ENCODE measurements at places on chromosomes 16 and 17.

- no peak for DNase-seq
These were observed 2.5 kb downstream of the EIF1 start for GRCh38 chr17:41691031-41691777.

GRCh38 chr17:46059486-46059885, 60.4 kb downstream of the STH start:
- DNase-seq = no peak

DNA sequence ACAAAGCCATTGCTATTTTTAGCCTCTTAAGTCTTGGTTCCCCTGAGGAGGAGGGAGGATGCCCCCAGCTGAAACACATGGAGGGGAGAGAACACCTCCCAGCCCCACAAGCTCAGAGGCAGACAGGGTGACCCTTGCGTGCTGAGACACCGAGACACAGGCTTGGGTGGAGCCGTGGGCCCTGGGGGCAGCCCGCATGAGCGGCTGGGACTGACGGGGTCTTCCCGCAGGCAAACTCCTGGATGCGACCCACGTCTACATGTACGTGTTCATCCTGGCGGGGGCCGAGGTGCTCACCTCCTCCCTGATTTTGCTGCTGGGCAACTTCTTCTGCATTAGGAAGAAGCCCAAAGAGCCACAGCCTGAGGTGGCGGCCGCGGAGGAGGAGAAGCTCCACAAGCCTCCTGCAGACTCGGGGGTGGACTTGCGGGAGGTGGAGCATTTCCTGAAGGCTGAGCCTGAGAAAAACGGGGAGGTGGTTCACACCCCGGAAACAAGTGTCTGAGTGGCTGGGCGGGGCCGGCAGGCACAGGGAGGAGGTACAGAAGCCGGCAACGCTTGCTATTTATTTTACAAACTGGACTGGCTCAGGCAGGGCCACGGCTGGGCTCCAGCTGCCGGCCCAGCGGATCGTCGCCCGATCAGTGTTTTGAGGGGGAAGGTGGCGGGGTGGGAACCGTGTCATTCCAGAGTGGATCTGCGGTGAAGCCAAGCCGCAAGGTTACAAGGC, 9.8 kb downstream of the SLC16A3 start:
- DNase-seq = peak; percentile 40

- no peak for DNase-seq
These were observed 3.5 kb downstream of the GDPD1 start for GRCh38 chr17:59223813-59224212.

GRCh38 chr16:29943846-29944799, 17.8 kb upstream of the TMEM219 start:
- no peak for DNase-seq

GRCh38 chr17:56870081-56870651, 36.2 kb downstream of the DGKE start:
- DNase-seq = no peak

- no peak for DNase-seq
These were observed 3.9 kb upstream of the SOX9 start for GRCh38 chr17:72116661-72117521.

- no peak for DNase-seq
These were observed 41.1 kb upstream of the CDH13 start for GRCh38 chr16:82585675-82586074.

GRCh38 chr16:85447693-85448313, 165.3 kb upstream of the GSE1 start:
- DNase-seq = no peak

- DNase-seq = no peak
These were observed 45.0 kb downstream of the ABR start for GRCh38 chr17:1134634-1135324.

DNA sequence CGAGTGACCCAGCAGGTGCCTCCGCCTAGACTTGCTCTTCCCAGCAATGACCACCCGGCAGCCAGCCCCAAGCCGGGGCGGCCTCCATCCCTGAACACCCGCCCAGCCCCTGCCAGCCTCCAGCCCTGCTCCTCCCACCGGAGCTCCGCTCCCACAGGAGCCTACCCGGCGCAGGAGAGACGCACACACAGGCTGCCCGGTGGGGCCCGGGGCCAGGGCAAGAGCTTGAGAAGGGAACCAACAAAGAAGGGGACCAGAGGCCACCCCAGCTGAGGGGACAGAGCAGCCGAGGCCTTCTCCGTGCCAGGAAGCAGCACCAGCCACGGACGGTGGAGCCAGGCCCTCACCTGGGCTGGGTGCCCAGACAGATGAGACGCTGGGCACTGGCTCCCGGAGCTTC, 13.8 kb downstream of the PKD1 start:
- DNase-seq = no peak

DNA sequence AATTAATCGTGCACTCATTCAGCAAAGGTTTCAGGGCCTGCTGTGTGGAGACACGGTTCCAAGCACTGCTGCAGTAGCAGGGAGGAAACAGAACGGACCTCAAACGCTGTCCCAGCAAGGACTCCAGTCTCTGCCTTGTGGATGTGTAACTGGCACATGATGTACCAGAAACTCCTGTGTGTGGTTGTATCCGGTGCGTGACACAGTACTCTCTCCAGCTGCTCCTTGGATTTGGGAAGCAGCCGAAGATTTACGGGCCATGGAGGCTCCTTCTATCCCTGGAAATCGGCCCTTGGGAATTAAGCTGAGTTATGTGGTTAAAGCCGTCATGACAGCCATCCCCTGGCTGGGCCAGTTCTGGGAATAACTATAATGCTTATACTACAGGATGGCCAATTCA, 8.5 kb upstream of the ANKRD11 start:
- no peak for DNase-seq

- no peak for DNase-seq
These were observed 180.4 kb downstream of the IRF8 start for GRCh38 chr16:86079255-86079885.

GRCh38 chr17:82152556-82153294, 54.7 kb upstream of the FASN start:
- DNase-seq = no peak

- DNase-seq = no peak
These were observed 8.7 kb downstream of the CCL17 start for GRCh38 chr16:57413301-57413730.

DNA sequence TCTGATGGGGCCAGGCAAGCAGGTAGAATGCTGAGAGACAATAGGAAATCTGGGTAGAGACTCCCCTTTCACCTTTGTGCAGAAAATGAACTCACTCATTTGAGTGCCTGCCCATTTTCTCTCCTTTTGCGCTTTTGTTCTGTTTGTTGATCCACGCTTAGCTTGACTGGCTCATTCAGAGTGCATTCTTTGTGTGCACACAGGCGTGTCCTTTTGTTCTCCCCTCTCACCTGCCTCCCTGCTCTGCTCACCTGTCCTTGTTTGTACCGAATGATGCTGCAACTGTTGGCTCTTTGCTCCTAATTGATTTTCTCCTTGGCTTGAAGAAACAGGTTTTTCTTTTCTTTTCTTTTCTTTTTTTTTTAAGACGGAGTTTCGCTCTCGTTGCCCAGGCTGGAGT, 15.8 kb downstream of the PGS1 start:
- peak; percentile 1 for DNase-seq

DNA sequence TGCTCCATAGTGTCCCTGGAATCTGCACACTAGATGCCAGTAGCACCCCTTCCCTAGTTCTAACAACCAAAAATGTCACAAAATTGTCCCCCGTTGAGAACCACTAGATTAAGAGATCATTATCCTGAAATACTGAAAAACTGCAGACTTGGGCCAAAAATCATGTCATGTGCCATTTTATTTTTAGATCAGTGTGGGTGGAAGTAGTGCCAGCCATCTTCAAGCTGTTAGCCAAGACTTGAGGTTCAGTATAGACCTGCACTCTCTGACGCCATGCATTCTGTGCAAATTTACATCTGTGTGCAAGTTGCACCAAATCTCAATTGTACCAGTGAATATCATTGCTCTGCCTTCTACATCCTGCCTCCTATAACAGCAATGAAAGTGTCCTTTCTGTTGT, 31.5 kb upstream of the NOL11 start:
- no peak for DNase-seq

GRCh38 chr16:75593825-75594820, 27.9 kb downstream of the GABARAPL2 start:
- no peak for DNase-seq
